AML-193 (cell line): ENCODE measurements at places on chromosomes 1 and 21.

DNA sequence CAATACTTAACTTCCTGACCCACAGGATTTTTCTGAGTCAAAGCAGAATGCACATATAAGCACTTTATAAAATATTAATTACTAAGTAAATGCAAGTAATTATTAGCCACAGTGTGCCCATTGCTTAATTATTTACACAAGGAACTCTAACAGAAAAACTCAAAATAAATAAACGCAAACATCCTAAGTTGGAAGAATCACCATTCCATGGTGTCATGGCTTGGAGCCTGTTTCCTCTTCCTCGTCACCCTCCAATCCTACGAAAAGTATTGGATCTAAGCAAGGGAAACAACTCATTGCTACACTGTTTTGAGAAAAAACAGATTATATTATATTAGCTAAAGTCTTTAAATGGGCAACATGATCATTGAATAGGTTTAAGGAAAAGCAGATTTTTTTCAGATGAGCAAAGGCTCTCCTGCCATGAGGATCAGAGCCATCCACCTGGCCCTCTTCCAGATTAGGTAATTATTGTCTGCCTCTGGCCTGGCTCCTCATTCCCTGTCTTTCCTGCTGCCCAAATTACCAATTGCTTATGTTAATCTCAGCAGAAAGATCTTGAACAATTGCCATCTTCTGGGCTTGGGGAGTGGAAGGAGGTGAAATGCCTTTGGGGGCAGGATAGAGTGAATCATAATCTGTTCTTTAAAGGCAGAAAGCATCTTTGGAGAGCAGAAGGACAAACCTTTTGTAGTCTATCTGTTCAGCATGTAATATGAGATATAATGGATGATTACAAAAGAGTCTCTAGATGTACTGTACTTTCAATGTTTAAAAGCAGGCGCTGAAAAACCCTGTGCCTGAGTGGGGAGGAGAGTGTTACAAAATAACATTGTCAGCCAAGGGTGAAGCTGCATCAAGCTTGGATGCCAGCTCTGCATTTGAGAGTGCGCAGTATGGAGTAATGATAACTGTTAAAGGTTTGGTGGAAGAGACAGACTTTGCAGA lies 121.2 kb downstream of the DUSP10 start:
- DNase-seq: no peak

GRCh38 chr1:207926984-207927383 lies 16.1 kb upstream of the CD34 start:
- DNase-seq: no peak

DNA sequence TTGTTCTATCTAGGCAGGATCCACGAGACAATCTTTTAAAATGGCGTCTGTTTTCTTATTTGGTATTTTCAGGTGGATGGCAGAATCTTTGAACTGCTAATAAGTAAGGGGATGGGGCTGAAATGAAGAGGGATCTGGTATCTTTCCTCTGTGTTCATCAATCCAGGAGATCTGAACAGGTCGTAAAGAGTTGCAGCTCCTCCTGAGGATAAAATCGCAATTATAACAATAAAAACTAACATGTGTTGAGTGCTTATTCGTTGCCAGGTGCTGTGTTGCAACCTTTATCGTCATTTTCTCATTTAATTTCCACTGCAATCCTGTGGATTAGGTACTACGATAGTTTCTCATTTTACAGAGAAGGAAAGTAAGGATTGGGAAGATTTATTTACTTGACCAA lies 134.6 kb upstream of the DPYD start:
- no peak for DNase-seq

- DNase-seq: no peak
Measured at GRCh38 chr1:168252204-168252733, 26.5 kb downstream of the SFT2D2 start.

GRCh38 chr1:246067432-246068216 lies 439.5 kb downstream of the SMYD3 start:
- peak; percentile 6 for DNase-seq

- no peak for DNase-seq
Measured at GRCh38 chr1:109148987-109149561, 35.2 kb downstream of the ELAPOR1 start.

- no peak for DNase-seq
Measured at GRCh38 chr1:15947382-15948090, 28.4 kb downstream of the ZBTB17 start.

DNA sequence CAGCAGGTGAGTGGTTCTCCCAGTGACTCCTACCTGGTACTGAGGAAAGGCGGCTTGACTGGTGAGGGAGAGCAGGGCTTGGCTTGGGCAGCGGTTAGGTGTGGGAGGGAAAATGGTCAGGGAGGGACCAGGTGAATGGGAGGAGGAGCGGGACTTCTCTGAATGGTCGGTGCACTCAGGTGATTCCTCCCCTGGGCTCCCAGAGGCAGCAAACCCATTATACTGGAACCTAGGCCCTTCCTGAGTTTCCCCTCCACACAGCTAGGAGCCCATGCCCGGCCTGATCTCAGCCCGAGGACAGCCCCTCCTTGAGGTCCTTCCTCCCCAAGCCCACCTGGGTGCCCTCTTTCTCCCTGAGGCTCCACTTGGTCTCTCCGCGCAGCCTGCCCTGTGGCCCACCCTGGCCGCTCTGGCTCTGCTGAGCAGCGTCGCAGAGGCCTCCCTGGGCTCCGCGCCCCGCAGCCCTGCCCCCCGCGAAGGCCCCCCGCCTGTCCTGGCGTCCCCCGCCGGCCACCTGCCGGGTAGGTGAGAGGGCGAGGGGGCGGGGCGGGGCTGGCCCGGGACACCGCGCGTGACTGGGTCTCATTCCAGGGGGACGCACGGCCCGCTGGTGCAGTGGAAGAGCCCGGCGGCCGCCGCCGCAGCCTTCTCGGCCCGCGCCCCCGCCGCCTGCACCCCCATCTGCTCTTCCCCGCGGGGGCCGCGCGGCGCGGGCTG lies 2.3 kb downstream of the ARTN start:
- DNase-seq: no peak

- DNase-seq: no peak
Measured at GRCh38 chr1:203124546-203125317, 2.8 kb upstream of the ADORA1 start.

- no peak for DNase-seq
Measured at GRCh38 chr1:59484096-59484495, 187.2 kb downstream of the FGGY start.

GRCh38 chr21:42313501-42313969 lies 1.7 kb downstream of the TFF3 start:
- no peak for DNase-seq

DNA sequence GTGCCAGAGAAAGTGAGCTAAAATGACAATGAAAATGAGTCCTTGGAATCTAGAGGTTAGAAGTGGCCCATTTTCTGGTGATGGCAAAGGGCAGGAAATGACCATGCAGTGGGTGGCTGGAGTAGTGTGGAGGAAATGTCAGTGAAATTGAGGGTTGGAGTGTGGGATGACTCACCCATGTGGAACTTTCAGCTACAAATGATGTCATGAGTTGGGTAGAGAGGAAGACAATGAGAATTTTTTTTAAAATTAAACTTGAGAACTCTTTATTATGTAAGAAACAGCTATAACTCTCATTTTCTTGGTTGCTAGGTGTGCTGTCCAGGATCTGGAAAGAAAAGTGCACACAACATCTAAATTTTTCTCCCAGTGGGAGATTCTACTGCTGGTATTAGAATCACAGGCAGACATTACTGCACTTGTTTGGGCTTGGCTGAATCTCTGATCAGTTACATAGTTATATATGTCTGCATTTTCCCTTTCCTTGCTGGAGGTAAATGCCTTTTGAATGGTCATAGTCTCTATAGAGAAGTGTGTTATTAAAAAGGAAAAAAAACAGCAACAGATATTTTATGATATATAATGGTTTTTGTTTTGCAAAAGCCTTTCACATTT lies 56.8 kb upstream of the GNG12 start:
- DNase-seq: peak; percentile 1

GRCh38 chr1:44260792-44261170 lies 47.5 kb downstream of the DMAP1 start:
- DNase-seq: no peak

DNA sequence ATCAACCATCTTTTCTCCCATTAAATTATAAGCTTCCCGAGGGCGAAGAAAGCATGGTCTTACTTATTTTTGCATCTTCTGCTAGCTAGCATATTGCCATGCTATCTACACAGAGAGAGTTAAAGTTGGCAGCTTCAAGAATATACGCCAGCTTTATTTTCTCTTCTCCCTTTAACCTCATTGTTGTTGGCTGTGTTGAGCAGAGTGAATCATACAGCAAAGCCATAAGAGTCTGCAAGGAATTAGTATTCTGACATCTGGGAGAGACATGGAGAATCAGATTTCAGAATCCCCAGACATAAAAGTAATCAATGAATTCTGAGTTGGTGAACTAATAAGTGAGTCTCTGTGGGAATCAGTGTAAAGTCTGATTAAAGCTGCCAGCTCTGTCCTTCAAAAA lies 649.6 kb upstream of the PTBP2 start:
- no peak for DNase-seq

DNA sequence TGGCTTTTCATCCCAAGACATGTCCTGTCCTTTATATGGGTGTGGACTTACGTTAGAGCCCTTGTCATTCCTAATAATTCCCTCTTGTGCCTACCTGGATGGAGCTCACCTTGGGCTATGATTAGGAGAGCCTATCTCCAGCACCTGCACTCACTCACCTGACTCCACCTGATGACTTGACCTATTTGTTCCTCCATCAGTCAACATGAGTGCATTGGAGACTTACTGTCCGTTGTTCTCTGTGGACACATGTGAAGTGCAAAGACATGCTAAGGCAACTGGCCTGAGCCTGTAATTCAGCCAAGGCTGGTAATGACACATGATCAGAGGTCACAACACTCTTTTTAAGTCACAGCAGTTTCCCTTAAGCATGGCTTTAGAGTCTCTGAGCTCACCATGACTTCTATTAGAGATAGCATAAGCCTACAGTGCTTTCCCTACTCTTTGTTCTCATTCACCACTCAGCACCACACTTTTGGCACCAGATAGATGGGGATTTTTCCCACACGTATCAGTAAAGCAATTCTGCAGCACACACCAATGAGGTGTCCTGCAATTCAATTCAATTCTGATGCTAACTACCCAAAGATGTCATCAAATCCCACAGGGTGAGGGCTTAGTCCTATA lies 9.4 kb downstream of the KCNE1 start:
- no peak for DNase-seq

- DNase-seq: no peak
Measured at GRCh38 chr1:78543941-78544643, 53.3 kb downstream of the PTGFR start.

- no peak for DNase-seq
Measured at GRCh38 chr21:27251752-27252151, 284.9 kb upstream of the ADAMTS5 start.

DNA sequence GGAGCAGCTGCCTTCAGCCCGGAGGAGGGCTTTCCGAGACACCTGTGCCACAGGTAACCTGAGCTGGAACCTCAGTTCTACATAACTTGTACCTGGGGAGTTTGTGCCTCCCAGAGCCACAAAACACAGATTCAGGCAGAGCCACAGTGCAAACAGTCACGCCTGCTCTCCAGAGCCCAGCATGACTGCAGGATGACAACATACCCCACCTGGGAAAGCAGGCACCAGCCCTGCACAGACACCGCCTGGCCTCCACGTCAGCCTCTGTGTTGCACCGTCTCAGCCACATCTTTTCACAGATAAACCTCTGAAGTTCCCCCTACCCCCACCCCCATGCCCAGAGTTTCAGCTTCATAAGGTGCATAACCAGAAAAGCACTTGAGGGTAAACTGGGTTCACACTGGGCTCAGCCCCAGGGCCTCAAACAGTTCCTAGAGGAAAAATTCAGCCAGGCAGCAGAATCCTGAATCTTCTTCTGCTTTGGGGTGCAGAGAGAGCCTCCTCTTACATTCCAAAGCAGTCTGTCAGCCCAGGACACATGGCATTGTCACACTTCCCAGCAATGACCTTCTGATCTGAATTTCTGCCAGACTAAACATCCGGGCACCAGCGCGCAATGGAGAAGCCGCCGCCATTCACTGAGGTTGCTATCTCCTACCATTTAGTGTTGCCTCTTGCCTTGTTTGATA lies 229.5 kb downstream of the TOMM20 start:
- DNase-seq: no peak

GRCh38 chr1:184272175-184272866 lies 114.5 kb upstream of the C1orf21 start:
- no peak for DNase-seq

- DNase-seq: no peak
Measured at GRCh38 chr21:43684424-43684823, 25.1 kb downstream of the RRP1B start.

DNA sequence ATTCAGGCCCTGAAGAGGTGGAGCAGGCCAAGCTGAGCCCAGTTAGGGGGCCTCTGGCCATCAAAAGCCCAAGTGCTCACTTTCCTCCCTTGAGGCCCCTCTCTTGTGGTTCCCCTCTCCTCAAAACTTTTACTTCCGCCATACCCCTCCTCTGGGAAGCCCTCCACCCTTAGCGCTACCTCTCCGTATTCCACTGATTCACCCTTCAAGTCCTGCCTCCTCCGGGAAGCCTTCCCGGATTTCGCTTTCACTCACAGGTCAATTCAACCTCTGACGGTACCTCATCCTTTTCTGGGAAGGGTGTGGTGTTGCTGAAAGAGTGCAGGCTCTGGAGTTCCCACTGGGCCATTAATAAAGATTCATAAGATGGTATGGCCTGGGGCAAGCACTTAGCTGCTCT lies 19.1 kb downstream of the SPOCD1 start:
- DNase-seq: no peak

- no peak for DNase-seq
Measured at GRCh38 chr1:219883400-219884332, 44.7 kb downstream of the SLC30A10 start.

DNA sequence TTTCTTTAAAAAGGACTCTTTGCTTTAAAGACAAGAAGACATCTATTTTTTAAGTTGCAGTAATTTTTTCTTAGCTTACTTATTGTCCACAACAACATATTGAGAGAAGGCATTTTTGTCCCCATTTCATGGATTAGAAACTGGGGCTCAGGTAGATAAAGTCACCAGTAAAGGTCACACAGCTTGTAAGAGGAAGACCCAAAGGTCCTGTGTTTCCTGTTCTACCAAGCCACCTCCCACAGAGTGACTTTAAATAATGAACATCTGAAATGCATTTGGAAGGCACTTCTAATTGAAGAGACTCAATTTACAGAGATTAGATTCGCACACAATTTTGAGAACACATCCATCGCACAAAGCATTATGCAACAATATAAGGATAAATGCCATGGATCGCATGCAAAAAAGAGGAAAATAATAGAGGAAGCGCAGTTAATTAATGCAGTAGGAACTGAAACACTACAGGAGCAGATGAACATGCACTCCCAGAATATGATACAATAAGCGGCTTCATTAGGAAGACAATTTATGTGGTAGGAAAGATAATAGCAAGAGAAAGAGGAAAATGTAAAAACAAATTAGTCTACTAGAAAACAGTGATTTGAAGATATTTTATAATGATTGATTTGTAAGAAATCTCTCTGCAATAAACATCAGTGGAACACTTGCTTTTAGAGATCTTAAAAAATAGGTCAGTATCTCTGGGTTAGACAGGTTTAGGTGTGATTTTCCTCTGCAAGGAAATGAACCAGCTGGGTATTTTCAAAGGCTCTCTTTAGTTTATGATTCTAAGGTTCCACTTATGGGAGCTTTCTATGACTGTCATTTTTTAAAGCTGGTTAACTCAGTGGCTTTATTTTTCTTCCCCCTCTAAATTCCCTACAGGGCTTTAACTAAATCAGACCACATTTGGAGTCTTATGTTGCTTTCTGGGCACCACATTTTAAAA lies 27.1 kb upstream of the CD2 start:
- DNase-seq: no peak
